ENCODE measurements at places on chromosomes 12 and 14.

DNA sequence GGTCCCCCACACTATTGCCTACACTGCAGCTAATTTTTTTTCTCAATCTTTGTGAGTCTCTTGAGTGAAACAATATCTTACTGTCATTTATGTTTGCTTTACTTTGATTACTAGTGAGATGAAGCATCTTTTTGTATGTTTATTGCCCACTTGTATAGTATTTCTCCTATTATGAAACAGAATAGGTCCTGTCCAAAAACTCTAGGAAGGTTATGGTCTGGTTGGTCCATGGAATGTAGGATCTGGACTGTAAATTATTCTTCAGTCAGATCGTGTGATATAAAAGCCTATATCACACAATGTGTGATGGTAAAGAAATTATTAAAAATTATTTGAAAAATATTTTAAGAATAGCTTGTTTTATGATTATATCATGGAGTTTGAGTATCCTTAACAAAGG lies 434.4 kb downstream of the ZFP36L1 start:
- DNase-seq = no peak

DNA sequence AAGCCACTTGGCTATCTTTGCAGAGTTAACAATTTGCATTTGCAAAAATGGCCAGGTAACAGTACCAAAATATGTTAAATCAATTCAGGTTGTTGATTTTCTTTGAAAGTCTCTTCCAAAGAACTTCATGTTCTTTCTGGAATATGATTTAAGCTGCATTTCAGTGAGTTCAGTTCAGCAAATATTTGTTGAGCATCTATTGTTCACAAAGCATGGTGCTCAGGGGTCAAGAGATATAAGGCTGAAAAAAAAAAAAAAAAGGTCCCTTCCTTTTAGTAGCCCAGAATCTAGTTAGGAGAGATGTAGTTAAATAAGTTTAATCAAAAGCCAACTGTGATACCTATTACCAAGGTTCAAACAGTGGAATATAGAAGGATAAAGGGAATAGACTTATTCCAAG lies 317.1 kb downstream of the ZFP36L1 start:
- no peak for DNase-seq

DNA sequence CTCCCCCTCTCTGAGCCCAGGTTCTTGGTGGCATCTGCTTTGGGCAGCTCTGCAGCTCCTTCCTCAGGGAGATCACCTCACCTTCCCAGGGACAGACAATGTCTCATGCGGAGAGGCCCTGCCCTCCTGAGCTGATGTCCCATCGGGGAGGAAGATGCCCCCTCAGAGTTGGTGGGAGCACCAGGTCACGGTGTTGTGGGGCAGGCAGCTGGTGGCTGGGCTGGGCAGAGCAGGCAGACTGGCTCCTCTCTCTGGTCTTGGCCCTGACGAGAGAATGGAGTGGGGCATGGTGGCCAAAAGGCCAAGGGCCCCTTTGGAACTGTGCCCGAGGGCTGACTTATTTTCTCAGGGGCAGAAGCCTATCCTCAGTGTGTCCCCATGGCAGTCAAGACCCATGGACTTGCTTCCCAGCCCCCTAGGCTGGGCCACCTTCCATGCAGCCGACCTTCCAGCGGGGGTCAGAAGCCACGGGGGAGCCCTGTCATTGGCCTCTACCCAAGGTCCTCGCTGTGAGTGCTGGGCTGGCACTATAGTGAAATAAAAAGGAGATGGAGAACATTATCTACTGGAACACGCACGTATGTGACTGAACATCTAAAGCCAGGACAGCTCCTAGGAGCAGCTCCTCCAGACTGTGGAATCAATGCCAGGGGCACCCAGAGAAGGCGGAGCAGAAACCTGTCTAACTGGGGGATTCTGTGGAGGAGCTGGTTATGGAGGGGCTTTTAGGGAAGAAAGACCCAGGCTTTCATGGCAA lies 21.9 kb downstream of the PPP2R5C start:
- DNase-seq = no peak

DNA sequence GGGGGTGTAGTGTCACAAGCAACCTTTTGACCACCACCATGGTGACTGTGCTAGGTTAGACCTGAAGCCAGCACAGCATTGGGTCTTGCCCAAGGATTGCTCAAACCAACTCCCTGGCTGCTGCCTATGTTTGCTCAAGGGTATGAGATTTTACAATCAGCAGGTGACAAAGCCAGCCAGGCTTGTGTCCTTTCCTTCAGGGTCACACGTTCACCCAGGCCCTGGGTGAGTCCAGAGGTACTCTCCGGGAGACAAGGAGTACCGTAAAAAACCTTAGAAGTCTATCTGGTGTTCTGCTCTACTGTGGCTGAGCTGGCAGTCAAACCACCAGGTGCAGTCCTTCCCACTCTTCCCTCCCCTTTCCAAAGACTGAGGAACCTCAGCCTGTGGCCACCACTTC lies 238.9 kb upstream of the MIS18BP1 start:
- no peak for DNase-seq

GRCh38 chr14:58191763-58192601 lies 8.0 kb upstream of the ACTR10 start:
- no peak for DNase-seq

GRCh38 chr12:51891843-51892242 lies 3.9 kb downstream of the ANKRD33 start:
- DNase-seq = no peak

- no peak for DNase-seq
Measured at GRCh38 chr14:86961106-86961716, 1031.8 kb downstream of the GALC start.

DNA sequence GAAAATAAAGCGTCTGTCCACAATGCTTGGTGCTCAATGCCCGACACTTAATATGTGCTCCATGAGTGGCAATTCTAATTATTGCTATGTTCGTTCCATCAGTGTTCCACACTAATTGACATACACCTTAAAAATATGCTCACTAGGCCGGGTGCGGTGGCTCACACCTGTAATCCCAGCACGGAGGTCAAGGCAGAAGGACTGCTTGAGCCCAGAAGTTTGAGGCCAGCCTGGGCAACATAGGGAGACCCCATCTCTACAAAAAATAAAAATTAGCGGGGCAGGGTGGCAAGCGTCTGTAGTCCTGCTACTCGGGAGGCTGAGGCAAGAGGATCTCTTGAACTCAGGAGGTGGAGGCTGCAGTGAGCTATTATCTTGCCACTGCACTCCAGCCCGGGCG lies 635 bp upstream of the HECTD4 start:
- no peak for DNase-seq

- DNase-seq = no peak
Measured at GRCh38 chr12:89874146-89874545, 165.5 kb upstream of the ATP2B1 start.

DNA sequence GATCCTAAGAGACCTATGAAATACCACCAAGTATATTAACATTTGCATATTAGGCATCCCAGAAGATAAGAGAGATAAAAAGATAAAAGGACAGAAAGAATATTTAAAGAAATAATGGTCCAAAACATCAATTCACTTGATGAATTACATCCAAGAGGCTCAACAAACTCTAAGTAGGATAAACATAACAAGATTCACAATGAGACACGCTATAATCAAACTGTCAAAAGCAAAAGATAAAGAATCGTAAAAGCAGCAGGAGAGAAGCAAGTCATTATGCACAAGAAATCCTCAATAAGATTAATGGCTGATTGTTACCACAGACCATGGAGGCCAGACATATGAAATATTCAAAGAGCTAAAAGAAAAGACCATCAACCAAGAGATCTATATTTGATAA lies 79.6 kb downstream of the PLCZ1 start:
- no peak for DNase-seq

GRCh38 chr14:51463461-51463860 lies 188.2 kb upstream of the FRMD6 start:
- no peak for DNase-seq

- no peak for DNase-seq
Measured at GRCh38 chr12:114404083-114404925, 1.6 kb downstream of the TBX5 start.

- DNase-seq = no peak
Measured at GRCh38 chr12:57261428-57261865, 10.5 kb upstream of the STAC3 start.

GRCh38 chr14:69695322-69696203 lies 71.4 kb upstream of the SRSF5 start:
- no peak for DNase-seq

GRCh38 chr14:48384821-48385220 lies 709.4 kb upstream of the MDGA2 start:
- no peak for DNase-seq

- no peak for DNase-seq
Measured at GRCh38 chr12:130831876-130832405, 7.1 kb downstream of the STX2 start.

GRCh38 chr14:95307402-95308041 lies 12.2 kb downstream of the CLMN start:
- DNase-seq = no peak

- DNase-seq = no peak
Measured at GRCh38 chr14:55782166-55782565, 202.2 kb downstream of the KTN1 start.

DNA sequence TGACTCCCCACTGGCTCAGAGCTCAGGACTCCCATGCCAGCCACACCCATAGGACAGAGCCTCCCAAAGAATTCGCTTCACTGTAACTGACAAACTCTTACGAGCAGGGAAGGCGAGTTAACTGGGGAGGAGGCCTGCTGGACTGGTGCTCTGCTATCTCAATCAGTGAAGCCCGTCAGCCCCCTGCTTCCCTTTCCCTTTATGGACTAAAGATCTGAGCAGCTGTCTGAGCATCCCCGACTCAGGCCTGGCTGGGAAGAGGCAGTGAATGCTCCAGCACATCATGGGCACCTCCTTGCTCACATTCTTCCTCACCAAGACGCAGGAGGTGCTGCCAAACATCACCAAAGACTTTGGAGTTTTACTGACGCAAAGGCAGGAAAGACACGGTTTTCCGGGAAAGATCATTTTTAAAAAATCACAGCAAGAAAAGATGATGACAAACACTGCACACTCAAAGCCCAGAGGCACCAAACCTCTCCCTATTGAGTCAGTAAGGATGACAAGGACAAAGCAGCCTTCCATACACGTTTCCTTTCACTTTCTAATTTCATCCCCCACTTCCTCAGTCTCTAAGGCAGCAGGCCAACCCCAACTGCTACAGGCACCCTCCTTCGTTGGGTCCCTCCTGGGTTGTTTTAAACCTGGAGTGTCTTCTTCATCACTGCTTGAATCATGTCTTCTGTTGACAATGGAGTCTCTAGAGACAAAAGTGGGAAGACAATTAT lies 45.0 kb upstream of the P2RX7 start:
- no peak for DNase-seq

GRCh38 chr14:69693145-69693544 lies 73.8 kb upstream of the SRSF5 start:
- DNase-seq = no peak

- DNase-seq = no peak
Measured at GRCh38 chr12:27982385-27982784, 9.9 kb upstream of the PTHLH start.

GRCh38 chr12:64674367-64674922 lies 64.2 kb downstream of the RASSF3 start:
- DNase-seq = no peak

DNA sequence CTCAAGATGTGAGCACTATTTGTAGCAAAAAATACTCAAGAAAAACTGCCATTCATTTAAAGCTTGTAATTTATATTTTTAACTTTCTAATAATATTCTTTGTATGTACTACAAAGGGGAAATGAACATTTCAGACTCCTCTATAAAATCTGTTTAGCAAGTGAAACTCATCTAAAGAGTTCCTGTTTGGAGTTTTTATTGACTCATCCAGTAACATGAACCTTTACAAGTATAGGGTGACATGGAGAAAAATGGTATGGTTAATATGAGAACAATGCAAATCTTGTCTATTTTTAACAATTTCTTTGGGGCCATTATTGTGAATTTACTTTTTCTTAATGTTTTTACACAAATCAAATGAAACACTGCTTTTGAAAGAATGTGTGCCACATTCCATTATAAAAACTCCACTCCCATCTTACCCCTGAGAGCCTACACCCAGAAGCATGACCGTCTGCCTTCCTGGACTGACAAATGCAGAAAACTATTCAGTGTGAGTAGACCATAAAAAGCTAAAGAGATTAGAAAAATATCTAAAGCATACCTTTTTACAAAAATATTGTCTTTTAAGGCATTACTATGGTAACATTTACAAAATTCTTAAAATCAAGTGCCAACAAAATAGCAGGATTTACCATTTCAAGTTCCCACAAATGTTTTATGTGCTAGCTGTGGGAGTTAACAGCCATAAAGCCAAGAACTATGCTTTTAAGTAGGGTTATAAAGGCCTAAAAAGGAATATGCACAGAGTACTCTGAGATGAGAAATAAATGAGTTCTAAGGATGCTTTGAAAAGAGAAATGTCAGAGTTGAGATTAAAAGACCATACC lies 144.0 kb downstream of the ADAMTS20 start:
- no peak for DNase-seq

DNA sequence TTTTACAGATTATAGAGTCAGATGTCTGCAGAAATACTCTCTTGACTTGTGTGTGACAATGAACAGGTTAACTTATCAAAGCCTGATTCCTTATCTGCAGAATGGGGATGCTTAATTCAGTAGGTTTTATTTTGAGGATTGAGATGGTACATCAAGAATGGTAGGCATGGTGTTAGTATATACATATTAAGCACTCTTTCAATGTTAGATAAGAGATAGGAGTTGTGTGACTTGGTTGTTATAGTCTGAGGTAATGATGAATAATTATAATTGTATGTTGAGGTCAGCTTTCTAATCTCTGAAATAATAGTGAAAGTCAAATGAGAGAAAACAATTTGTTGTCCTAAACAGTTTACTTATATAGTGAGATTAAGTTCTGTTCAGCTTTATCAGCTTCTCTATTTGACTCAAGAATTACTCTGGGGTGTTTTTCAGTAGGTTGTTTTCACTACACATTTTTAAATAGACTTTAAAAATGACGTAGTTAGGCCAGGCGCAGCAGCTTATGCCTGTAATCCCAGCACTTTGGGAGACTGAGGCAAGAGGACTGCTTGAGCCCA lies 11.9 kb downstream of the PALS1 start:
- DNase-seq = no peak

GRCh38 chr14:96905825-96906224 lies 108.6 kb downstream of the VRK1 start:
- DNase-seq = no peak

- no peak for DNase-seq
Measured at GRCh38 chr12:124130691-124131591, 157.9 kb downstream of the ZNF664 start.

- no peak for DNase-seq
Measured at GRCh38 chr14:72128629-72129028, 196.4 kb downstream of the RGS6 start.

- no peak for DNase-seq
Measured at GRCh38 chr12:71160585-71160984, 2.8 kb upstream of the TSPAN8 start.

DNA sequence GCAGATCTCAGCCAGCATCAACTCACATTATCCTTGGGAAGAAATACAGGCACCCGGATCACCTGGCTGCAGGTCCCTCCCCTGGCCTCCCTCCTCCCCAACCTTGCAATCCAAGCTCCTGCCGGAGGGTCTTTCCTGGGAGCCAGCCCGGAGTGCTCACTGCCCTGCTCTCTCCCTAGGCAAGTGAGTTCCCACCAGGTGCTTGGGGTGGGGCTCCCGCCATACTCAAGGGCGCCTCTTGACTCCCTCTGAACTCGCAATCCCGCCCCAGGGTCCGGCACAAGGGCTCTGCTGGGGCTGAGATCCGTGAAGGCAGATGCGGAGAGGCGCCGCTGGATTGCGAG lies 1.2 kb upstream of the CEP170B start:
- DNase-seq = no peak

Data from effector CD8-positive, alpha-beta T cell (primary cell).